Fibroblast of upper back skin (primary cell): ENCODE measurements at places on chromosomes 7 and 10.
A peak's percentile ranks its signal among the peaks of the same experiment; 100 is the strongest.

DNA sequence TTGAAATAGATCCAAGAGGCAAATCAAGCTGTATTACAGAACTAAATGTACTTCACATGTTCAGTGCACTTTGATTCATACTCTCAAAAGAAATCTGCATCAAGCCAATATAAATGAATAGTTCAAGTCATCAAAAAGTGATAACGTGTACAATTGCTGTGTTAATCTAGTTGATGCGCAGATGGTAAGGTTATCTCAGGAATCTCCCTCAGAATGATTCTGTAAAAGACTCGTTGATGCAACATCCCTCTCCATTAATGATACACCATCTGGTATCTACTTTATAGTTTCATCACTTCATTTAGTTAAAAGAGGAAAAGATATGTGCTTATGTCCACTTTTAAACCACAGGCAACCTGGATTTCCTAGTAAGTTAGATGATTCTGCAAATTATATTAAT, 200.6 kb downstream of the CHCHD3 start:
- DNase-seq, result no peak

- no peak for DNase-seq
Measured at GRCh38 chr7:69643708-69644445, 45.6 kb downstream of the AUTS2 start.

DNA sequence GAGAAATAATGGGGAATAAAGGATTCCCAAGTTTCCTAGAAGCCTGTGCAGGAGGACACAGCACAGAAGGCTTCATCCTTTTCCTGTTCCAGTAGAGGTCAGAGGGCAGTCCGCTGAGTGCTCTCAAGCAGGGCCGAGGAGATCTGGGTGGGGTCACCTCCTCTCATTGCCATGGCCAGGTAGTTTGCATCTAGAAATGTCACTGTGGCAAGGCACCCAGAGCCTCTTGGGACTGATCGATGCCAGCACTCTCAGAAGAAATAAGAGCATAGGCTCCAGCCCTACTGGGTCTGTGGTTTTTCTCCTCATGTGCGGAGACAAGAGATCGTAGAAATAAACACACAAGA, 7.9 kb downstream of the NUB1 start:
- no peak for DNase-seq

- DNase-seq, result peak; percentile 94
Measured at GRCh38 chr10:91590142-91590903, 42.5 kb downstream of the PPP1R3C start.

DNA sequence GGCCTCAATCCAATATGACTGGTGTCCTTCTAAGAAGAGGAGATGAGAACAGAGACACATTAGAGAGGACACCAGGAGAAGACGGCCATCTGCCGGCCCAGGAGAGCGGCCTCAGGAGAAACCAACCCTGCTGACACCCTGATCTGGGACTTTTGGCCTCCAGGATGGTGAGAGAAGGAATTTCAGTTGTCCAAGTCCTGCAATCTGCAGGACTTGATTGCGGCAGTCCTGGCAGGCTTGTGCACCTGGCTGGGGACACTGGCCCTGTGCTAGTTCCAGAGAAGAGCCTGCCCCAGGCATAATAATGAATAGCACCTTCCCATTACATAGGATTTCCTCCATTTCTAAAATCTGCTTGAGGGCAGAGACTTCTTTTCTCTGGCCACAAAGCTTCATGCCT, 409.9 kb upstream of the SHH start:
- DNase-seq, result no peak

DNA sequence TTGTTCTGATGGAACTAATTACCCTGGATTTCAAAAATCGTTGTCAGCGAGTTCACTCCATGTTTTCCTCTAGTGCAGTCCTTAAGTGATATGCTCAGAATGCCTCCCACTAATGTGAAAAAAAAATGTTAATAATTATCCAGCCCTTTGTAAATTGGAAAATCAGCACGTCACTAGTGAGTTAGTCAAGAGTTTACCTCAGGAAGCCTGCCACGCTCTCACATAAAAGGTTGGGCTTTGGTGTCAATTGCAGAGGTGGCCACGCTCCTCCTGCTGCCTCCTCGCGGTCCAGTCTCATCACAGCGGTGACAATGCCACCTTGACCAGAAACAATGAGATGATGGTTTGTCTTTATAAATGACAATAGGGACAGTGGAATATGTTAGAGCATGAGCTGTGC, 22.5 kb downstream of the UPP1 start:
- no peak for DNase-seq

GRCh38 chr7:149883452-149883861, 9.7 kb downstream of the ATP6V0E2 start:
- peak; percentile 28 for DNase-seq

DNA sequence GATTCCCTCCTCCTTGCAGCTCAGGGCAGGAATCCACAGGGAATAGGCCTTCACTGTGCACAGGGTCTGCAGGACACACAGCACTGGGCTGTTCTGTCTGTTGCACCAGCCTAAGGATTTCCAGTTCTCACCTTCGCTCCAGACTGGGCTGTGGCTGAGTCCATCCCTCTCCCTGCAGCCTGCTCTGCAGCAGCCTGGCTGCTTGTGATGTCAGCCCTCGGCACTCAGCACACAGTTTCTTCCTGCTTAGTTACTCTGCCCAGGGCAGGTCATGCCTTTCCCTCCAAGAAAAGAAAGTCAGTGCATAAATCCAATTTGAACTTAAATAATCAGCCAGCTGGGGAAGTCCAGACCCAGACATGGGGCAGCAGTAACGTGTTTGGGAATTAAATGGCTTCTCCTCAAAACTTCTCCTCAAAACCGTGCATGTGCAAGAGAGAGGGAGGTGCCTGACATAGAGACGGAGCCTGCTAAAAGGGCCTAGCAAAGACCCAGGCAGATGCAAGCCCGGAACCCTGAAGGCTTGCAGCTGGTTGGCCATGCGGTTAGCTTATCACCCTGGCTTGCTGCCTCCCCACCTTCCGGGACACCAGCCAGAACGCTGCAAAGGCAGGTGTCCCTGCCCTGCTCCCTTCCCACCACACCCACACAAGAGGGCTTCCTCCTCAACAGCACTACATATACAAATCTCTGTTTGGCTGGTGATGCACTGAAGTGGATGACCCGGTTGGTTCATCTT, 10.9 kb upstream of the GDF2 start:
- DNase-seq, result no peak

GRCh38 chr7:4851459-4852422, 10.1 kb downstream of the PAPOLB start:
- peak; percentile 8 for DNase-seq

DNA sequence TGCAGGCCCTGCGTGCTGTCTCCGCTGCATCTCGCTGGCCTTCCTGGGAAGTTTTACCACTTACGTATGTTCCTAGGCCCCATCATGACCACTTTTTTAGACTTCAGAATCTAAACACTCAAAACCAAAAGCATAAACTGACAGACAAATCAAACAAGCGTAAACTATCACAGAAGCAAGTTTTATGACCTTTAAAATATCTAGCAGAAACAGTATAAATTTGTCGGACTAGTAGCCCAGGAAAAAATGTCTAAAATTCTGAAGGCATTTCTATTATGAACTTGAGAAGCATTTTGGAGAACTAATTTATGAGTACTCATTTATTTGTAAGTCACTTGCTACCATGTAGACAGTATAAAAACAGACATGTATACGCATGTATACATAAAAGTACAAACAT, 10.6 kb downstream of the LRRC27 start:
- DNase-seq, result no peak

- no peak for DNase-seq
Measured at GRCh38 chr7:8125680-8126444, 136.1 kb downstream of the ICA1 start.

DNA sequence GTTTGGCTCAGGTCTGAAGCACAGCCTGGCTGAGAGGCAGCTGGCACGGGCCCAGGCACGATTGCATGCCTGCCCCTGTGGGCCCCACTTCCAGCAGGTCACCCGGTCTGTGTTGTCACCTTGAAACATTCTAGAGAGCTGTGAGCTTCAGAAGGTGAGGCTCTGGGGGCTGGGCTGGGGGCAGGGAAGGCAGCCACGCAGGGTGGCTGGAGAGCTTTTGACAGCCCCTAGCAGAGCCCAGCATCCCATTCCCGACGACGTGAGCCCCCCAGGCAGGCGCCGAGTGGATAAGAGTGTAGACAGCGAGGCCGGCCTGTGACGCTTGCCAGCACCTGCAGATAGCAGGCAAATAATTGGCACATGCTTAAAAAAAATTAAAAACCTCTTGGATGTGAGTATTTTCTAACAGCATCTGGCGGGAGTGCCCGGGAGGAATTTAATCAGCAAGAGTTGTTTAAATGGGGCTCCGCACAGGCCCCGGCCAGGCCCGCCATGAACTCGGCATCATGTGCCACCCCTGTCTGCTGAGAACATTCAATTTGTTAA, 212.0 kb upstream of the TBX20 start:
- DNase-seq, result no peak

- no peak for DNase-seq
Measured at GRCh38 chr10:97321032-97321803, 2.1 kb downstream of the FRAT1 start.

GRCh38 chr7:85950418-85950817, 693.3 kb upstream of the GRM3 start:
- no peak for DNase-seq

DNA sequence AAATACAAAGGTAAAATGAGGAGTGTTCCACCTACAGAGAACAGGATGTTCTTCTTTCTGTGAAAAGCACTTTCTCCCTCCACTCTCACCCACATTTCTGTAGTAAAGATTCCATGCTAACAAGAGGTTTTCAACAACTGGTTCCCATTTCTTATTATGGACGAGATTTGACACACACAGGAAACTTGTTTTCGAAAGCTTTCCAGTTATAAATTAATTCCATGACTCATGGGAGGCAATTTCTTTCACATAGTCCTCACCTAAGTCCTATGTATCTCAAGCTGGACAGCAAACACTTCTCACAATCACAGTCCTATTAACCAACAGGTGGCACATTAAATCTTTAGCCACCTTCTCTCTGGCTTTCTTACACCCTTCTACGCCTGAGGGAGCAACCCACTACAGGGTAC, 24.5 kb downstream of the RAPGEF5 start:
- DNase-seq, result no peak

- no peak for DNase-seq
Measured at GRCh38 chr7:151761231-151761630, 115.7 kb downstream of the PRKAG2 start.

DNA sequence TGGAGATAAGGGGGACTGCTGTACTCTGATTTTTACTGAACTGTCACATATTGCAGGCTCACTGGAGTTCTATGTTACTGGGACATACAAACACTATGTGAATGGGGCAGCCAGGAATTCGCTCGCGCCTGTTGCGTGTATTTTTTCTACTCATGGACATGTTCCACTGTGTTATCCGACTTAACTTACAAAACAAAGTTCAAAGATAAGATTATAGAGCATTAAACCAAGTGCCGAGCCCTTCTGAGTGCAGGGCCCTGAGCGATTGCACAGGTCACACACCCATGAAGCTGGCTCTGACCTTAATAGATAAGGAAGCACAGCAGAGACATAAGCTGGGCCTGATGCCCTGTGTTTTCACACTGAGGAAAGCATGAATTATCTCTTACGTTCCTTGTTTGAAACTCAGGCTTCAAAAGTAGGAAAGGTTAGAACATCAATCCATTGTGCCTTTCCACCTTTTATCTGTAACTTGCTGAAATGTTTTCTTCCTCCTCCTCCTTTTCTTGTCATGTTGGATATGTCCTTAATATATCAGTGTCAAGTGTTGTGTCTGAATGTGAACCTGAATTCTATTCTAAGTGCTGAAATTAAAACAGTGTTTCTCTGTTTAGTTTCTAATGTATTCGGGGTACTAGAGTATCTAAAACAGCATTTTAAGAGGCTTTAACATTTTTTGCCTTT, 273.8 kb downstream of the AUTS2 start:
- no peak for DNase-seq

- no peak for DNase-seq
Measured at GRCh38 chr7:136062625-136063325, 85.6 kb upstream of the MTPN start.

DNA sequence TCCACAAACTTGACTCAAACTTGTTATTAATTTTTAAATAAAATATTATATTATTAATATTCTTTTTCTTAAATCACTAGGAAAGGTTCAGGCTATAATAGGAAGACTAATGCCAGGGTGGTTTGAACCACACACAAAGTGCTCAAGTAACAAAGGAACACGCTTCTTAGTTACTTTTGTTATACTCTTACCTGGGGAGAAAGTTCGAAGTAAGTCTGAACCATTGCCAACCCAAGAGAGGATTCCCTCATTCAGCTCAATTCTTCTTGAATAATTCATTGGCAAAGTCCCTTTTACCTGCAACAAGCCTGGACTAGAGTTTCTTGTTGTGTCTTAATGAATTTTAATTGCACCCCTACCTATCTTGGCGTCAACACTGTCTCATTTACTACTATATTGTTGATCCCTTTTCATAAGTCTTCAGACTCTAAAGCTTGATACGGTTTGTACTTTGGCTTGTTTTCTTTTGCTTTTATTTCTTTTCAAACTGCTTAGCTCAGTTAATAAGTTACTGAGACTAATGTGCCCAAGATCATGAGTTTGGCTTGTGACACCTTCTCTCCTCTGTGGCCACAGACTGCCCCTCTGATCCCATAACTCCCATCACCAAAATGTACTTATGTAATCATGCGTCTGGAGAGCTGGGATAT, 10.2 kb upstream of the C10orf67 start:
- no peak for DNase-seq

- DNase-seq, result no peak
Measured at GRCh38 chr10:60566096-60566495, 176.4 kb upstream of the ANK3 start.

GRCh38 chr10:80878330-80878729, 340.6 kb downstream of the SH2D4B start:
- DNase-seq, result no peak

DNA sequence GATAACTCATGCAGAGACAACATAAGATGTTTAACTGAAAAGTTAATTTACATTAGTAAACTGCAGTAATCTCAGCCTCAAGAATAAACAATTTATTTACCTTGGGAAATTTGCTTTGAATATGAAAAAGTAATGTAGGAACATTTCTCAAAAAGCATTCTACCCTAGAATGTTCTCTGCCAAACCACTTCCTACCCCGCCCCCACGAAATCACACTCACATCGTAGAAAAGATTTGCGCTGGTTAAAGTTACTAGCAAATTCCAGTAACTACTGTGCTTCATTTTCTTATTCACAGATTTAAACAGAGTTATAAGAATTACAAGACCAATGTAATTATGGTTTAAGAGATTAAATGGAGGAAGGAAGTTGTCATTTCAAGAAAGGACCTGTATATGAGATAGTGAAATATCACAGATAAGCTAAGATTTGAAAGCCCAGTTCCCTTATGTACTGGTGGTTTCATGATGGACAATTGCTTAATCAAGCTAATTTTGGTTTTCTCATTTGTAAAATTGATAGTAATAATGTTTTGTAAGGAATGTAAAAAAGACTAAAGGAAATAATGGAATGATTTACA, 175.4 kb downstream of the GNAI1 start:
- DNase-seq, result no peak
